ENCODE measurements at places on chromosomes 6 and 20.

DNA sequence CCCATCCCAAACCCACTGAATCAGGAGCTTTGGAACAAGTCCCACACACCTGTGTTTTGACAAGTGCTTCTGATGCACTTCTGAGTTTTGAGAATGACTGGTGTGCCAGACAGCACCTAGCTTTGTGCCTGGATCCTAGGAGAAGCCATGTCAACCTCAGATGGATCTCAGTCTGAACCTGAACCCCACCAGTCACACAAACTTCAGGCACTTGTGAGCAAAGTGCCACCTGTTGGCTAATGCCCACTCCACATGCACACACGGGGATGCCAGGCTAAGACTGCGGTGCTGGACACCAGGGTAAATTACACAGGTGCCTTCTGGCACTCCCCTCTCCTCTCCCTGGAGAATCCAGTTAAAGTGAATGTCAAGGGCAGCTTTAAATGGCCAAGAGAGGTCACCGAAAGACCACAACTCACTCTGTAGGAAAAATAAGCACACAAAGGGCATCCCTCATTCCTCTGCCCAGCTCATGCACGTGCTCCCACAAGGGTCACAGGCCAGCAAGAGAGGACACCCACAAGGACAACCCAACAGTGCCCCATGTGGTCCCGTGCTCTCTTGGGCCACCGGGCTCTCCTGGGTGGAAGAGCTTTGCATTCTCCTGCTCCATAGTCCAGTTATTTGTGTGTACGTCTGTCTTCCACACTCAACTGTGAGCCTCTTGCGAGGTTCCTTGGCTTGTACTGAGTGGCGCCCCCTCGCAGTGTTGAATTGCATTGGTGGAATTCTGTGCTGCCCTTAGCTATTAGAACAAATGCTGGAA, 45.6 kb downstream of the TAF8 start:
- no peak for DNase-seq

GRCh38 chr6:6803180-6803977, 214.9 kb downstream of the LY86 start:
- no peak for DNase-seq

GRCh38 chr20:56636716-56637115, 7.6 kb downstream of the TFAP2C start:
- no peak for DNase-seq

- DNase-seq, result no peak
These were observed 235.1 kb upstream of the FOXQ1 start for GRCh38 chr6:1076531-1077459.

GRCh38 chr20:46605181-46605580, 46.1 kb downstream of the SLC13A3 start:
- DNase-seq, result no peak

GRCh38 chr20:3739054-3739925, 6.8 kb downstream of the HSPA12B start:
- DNase-seq, result no peak

DNA sequence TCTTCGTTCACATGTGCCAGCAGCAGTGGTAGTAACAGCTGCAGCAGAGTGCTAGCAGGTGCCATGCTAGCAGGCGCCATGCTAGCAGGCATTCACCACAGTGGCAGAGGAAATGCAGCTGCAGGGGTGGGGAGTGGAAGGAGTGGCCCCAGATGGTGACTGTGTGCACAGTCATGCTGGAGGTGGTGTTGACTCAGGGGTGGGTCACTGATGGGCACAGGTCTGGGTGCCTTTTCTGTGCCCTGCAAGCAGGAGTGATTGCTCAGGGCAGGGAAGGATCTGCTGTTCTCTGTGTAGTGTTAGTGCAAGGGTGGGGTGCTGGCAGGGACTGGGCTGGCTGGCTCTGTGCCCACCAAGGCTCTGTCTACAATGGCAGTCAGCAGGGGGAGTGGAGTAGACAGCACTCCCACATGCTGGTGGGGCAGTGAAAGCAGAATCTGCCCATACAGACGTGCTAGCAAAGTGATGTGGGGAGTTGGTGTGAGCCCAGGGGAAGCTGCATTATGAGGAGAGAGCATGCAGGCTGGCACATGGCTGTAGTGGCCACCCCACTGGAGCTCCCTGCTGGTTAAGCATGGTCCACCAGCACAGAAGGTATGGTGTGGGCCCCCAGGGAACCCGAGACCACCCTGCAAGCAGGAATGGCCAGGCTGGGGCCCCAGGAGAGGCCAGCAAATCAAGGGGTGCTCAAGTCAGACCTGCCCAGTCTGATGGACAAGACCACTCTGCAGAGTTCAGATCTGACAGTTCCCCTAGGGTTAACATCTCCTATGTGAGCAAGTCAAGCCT, 11.4 kb upstream of the TSPYL4 start:
- no peak for DNase-seq

GRCh38 chr20:35199740-35200139, 26.8 kb upstream of the MMP24 start:
- DNase-seq, result no peak

DNA sequence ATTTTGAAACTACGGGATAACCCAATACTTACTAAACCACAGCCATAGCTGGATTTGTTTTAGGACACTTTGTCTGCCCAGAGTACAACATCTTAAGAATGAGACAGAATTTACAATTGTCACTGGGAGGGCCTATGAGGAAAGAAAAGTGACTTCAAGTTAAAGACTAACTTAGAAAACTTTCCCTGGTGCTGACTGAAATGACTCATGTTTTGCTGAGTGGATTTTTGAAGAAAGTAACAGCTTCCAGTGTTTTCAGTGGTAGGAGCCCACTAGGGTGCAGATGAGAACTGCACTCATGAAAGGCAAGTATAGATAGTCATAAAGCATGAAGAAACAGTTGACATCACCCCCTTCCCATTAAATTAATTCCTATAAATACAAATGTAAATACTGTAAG, 988.2 kb upstream of the MAP3K7 start:
- DNase-seq, result no peak

DNA sequence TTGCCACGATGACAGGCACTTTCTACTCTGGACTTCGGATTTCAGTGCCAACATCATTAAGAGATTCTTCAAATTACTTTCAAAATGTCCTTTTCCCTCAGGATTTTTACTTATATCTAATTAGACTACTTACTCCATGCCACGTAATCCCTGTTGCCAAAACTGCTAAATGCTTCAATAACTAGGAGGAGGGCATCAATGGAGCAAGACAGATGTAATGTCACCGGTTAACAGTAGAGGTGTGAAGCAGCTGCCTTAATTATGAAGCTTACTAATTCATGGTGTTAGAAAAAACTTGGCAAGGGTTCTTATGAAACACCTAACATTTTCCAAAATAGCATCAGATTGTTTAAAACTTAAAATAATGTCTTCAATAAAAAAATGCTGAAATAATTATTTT, 111.2 kb upstream of the SIM1 start:
- DNase-seq, result no peak

- no peak for DNase-seq
These were observed 9.8 kb downstream of the XRN2 start for GRCh38 chr20:21312813-21313474.

DNA sequence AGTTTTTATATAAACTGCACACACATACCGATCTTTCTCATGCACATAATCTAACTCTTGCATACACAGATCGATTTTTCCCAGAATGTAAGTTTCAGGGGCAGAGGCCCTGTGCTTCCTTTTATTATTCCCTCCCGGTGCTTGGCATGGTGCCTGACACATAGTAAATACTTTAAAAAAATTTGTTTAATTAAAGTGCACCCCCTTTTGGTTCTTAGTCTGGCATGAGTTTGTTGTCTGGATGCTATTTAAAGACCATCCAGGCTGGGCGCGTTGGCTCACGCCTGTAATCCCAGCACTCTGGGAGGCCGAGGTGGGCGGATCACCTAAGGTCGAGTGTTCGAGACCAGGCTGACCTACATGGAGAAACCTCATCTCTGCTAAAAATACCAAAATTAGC, 5.4 kb upstream of the DEK start:
- no peak for DNase-seq

- no peak for DNase-seq
These were observed 58.1 kb downstream of the UBE2V1 start for GRCh38 chr20:50054626-50055511.

DNA sequence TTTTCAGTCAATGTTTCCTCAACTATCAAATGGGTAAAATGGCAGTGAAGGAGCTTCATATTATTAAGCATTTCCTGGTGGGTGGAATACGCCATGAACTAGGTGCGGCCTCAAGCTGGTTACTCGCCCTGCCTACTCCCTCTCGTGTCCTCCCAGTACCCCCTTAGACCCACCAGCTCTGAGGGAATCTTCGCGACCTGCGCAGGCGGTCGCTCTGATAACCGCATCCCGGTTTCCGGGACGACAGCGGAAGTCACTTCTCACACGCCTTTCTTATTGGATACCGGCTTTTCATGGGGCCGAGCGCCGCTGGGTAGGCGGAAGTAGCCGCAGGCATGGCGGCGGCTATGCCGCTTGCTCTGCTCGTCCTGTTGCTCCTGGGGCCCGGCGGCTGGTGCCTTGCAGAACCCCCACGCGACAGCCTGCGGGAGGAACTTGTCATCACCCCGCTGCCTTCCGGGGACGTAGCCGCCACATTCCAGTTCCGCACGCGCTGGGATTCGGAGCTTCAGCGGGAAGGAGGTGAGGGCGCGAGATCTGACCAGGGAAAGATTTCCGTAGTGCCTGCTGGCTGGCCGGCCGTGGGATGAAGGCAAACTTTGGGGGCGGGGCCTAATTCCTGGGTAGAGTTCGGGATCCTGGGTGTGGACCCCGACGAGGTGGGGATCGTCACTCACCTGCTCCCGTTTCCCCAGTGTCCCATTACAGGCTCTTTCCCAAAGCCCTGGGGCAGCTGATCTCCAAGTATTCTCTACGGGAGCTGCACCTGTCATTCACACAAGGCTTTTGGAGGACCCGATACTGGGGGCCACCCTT, at the start of gene PIGT:
Gene PIGT, plus strand, starts transcription at position 320 of the 816 bp plus-strand sequence. Its CDS starts 16 bp downstream, at position 336.
- DNase-seq, result peak; percentile 66

GRCh38 chr20:63741676-63742380, 2.3 kb downstream of the SLC2A4RG start:
- DNase-seq, result no peak

DNA sequence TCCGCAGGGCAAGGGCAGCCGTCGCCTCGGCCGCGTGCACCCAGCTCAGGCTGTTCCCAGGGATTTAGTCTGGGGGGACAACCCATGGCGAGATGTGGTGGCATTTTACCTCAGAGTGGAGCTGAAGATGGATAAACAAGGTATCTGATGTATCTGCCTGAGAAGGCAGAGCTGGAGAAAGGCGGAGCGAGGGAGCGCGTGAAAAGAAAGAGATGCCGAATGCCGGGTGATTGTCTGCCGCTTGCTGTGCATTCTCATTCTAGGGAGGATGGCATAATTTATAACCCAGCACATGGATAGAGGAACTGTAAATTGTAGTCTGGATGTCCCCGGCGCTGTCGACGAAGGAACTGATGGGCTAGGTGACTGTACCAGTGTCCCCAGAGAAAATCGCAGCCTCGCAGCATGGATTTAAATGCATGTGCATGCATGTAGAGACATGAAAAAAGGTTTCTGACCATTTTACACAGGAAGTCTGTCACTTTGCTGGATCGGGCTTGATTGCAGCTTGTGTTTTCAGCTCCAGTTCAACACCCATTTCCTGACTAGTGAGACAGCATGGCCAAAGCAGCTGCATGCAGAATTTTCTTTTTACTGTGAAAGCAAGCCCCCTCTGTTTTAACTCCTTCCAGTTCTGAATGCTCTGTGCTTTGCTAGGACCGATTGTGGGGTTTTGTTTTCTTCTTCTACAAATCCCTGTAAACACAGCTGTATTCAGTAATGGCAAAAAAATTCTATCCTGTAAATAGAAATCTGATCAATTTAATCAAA, 149.7 kb downstream of the PRL start:
- DNase-seq, result no peak

DNA sequence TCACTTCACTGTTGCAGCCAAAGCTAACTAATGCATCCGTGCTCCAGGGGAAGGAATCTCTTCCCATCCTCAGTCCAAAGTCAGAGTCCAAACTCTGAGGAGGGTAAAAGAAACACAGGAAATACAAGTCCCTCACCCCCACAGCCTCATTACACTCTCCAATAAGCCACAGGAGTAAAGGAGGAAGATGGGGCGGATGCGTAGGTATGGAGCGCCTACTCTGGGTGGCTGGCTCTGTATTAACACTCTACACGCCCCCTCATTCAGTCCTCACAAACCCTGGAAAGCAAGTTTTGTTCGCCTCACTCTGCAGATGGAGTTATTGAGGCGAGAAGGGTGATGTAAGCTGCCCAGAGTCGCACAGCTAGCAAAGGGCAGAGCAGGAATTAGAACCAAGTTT, 242.9 kb downstream of the NRN1 start:
- DNase-seq, result no peak

- no peak for DNase-seq
These were observed 40.4 kb downstream of the SYNJ2 start for GRCh38 chr6:158021814-158022748.

DNA sequence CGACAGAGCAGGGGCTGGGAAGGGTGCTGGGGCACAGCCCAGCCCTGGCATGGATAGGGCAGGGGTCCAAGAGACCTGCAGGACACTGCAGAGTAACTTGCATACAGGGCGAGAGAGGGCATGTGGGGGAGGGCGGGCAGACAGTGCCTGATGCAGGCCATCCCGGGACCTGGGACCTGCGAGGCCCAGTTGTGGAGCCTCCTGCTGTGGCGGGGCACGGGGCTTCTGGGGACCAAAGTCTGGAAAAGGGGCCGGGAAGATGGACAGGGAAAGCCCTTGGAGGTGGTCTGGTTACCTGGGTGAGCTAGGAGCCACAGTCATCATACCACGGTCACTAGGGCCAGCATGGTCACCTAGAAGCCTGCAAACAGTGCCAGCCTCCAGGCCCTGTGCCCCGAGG, 412 bp upstream of the TUBB1 start:
- DNase-seq, result no peak

DNA sequence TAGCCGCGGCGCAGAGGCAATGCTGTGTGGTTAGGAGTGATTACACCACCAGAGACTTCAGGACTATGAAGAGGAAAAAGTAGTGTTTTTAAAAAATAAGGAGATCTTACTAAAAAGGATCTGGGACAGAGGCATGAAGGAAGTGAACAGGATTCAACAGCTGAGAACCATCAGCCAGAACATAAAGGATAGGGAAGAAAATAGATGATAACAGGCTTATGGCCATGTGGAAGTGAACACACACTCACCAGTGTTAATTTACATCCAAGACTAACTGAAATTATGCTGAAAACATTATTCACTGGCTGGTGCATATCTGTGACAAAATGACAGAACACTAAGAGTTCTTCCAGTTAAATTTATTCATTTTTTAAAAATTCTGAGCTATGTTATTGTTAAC, 47.5 kb upstream of the BCLAF1 start:
- no peak for DNase-seq

GRCh38 chr20:57449398-57450354, 58.5 kb downstream of the RBM38 start:
- no peak for DNase-seq

Measured in HS-27A (cell line).